Endothelial cell (in vitro differentiated cells): ENCODE measurements at places on chromosomes 7 and 10.

- no peak for DNase-seq
Observed at GRCh38 chr10:71985542-71986250, 21.5 kb downstream of the CHST3 start.

DNA sequence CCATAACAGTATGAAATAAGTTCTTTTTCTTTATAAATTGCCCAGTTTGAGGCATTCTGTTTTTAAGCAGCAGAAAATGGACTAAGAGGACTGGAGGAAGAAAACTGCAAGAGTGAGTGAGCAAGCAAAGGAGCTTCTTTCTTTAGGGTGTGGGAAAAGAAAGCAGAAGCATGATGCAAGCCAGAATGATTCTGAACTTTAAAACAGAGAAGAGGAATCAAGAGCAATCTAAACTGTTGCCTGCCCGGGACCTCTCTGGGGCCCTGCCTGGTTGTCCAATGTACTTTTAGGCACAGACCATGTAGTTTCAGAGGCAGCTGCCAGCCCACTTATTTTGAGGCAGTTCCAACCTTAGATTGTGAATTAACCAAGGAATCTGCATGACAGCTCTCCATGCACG lies 186.3 kb downstream of the PLPP4 start:
- no peak for DNase-seq

DNA sequence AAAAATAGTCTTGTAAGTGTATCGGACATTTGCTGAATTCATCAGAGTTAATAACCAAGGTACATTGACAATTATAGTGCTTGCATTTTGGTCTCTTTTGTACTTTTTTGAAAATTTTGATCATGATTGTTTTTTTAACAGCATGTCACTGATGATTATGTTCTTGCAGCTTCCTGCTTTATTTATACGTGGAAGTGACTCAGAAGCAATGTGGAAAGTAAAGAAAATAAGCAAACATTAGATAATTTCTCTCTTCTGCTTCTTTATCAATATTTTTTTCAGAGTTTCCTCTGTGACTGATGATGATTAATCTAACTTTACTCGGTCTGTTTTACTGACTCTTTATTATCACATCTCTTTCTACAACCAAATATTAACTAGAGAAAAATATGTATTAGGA lies 1351.9 kb downstream of the REEP3 start:
- DNase-seq, result no peak

DNA sequence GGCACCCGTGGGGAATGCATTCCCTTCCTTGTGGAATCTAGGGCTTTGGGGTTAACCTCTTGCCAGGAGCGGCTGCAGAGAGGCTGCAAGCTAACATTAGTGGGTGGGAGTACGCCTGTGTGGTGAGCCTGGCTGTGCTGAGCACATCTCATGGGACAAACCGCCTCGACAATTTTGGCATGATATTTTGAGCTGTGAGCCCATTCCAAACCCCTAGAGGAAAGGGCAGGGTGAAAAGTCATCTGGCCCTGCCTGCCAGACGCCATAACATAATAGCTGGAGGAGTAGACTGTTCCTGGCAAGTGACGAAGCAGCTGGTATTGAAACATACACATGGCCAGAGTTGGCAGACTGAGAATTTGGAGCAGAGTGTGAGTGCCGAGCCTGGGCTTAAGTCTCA lies 110.0 kb downstream of the TACC2 start:
- DNase-seq, result no peak

GRCh38 chr7:74262639-74263398 lies 8.6 kb upstream of the RFC2 start:
- DNase-seq, result no peak

DNA sequence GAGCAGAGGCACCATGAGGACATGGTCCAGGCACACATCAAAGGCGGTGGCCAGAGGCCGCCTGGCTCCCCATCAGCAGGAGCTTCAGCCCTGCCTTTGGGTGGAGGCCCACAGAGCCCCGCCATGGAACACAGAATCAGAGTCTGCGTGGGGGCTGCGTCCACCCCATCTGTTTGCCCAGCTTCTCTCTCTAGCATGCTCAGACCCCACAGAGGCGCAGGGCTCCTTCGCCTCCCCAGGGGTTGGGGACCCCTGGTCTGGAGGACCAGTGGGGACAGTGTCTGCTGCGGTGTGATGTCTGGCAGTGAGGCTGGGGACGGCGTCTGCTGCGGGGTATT lies 321.9 kb downstream of the PTPRN2 start:
- no peak for DNase-seq

DNA sequence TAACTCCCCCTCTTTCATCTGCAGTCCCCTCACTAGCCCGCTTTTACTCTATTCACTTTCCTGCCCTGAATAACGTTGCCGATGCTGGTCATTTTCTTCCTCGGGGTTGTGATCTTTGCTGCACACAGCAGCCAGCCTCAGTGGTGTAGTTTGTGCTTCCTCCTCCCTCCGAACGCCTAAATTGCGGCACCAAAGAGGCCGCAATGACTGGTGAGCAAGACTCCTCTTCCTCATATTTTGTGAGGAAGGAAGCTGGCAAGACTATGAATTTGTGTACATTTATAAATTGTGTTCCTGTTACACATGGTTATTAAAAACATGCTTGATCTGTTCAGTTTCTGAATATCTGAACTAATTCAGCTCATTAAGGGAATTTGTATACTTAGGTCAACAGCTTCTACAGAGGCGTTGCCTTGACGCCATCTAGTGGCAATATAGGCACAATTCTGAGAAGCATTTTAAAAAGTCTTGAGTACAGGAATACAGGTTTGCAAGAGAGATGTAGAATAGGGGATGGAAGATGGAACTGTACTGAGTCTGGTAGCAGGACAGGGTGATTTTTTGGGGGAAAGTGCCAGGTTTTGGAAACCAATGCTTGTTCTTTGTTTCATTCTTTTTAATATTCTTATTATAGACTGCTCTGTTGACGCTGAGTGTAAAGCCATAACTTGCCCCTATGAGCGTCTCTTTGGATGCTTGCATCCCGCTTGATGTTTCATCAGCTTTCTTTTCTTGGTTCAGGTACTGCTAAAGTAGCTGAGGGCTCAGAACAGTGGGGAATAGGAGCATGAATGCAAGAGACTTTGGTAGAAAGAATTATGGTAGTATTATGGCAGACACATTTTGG lies 4.1 kb upstream of the TAS2R5 start:
- peak; percentile 15 for DNase-seq

- DNase-seq, result no peak
Observed at GRCh38 chr7:2681929-2682799, 5.8 kb upstream of the AMZ1 start.
